ENCODE measurements at places on chromosomes 4 and X.

- H3K36me3 ChIP-seq: no peaks in the 10 kb centered on the region
- no peaks in the 10 kb centered on the region for H3K4me1 ChIP-seq
- H3K27me3 ChIP-seq: no peaks in the 10 kb centered on the region
- peak; percentile 65 for DNase-seq
These were observed at the start of gene TMSB15A for GRCh38 chrX:102515975-102516941. TSS of gene TMSB15A (minus strand) at chrX:102516739.

DNA sequence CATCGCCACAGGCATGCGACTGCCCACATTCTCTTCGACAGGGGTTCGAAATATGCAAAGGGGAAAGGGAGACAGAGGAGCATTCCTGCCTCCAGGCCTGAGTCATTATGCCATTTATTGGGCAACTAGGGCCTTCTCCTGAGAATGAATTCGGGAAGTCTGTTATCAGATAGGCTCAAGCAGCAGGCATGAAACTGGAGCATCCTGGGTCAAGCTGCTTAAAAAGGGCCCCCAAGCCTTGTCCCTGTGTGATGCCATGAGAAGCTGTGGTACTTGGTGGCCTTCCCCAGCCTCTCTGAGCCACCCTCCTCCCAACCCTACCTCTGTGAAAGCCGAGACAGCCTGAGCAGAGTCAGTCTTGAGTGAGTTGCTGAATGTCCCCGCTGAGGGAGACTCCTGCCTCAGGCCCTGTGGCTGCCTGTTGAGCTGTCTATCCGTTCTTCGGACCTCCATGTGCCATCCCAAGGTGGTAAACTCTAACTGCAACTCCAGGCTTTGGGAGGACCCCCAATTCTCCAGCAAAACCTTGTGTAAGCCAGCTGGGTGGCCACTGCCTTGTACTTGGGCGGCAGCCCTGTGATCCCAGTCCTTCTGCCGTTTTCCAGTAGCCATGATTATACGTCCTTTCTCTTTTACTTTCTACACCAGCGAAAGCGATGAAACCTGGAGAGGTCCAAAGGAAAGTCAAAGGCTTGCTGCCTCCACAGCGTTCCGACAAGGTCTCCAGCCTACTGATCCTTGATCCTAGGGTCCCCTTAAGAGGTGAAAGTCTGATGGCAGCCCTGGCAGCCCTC lies 37.7 kb downstream of the NBDY start:
- H3K36me3 ChIP-seq: no peaks in the 10 kb centered on the region
- H3K27me3 ChIP-seq: no peaks in the 10 kb centered on the region
- H3K27ac ChIP-seq: peak overlapping the region; percentile 70
- peak overlapping the region; percentile 47 for H3K4me3 ChIP-seq
- DNase-seq: no peak
- H3K4me1 ChIP-seq: peaks cover 24% of the 10 kb centered on the region

DNA sequence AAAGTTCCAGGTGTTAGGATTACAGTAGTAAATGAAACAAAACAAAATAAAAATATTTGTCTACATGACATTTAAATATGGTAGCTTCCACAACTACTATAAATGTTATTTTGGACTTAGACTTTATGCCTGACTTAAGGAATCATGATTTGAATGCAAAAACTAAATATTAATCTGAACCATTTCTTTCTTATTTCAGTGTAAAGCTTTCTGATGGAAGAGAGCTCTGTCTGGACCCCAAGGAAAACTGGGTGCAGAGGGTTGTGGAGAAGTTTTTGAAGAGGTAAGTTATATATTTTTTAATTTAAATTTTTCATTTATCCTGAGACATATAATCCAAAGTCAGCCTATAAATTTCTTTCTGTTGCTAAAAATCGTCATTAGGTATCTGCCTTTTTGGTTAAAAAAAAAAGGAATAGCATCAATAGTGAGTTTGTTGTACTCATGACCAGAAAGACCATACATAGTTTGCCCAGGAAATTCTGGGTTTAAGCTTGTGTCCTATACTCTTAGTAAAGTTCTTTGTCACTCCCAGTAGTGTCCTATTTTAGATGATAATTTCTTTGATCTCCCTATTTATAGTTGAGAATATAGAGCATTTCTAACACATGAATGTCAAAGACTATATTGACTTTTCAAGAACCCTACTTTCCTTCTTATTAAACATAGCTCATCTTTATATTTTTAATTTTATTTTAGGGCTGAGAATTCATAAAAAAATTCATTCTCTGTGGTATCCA lies 1.6 kb downstream of the CXCL8 start:
- no peak overlapping the region for H3K27ac ChIP-seq
- no peak overlapping the region for H3K4me3 ChIP-seq
- H3K36me3 ChIP-seq: no peaks in the 10 kb centered on the region
- no peaks in the 10 kb centered on the region for H3K27me3 ChIP-seq
- H3K4me1 ChIP-seq: peaks cover 17% of the 10 kb centered on the region

DNA sequence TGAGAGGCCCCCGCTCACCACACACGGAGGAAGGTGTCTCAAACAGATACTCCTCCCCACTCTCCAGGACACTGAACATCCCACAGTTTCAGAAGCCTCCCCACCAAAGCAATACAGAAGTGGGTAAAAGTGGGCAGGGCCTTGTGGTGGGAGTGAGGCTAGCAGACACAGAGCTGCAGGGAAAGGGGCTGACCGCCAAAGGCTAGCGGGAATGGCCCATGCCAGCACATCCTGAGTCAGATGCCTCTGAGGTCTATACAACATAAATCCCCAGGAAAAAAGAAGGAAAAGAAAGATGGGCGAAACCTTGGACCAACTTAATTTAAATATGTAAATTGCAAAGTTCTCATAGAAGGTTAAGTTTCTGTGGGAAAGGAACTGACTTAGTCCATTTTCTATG lies 21.9 kb upstream of the ARHGAP10 start:
- H3K4me1 ChIP-seq: no peaks in the 10 kb centered on the region
- H3K27me3 ChIP-seq: no peaks in the 10 kb centered on the region
- H3K27ac ChIP-seq: no peak overlapping the region
- no peaks in the 10 kb centered on the region for H3K36me3 ChIP-seq
- no peak for DNase-seq
- no peak overlapping the region for H3K4me3 ChIP-seq

DNA sequence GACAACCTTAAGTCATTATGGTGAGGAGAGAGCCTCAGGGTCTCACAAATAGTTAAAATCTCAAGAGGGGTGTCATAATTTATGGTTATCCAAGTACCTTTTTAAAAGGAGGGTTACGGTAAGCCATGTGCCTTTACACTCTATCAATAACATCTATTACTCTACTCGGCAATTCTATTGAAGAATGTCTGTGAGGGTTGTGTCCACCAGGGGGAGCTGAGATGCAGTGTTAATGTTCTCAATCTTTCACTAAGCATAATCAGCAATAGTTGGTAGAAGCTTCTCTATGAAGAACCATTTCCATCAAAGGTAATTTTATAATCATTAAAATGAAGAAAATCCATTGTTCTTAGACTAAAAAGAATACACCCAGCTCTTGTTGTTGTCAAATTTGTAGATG lies 457.4 kb downstream of the CENPC start:
- H3K36me3 ChIP-seq: no peaks in the 10 kb centered on the region
- H3K4me1 ChIP-seq: no peaks in the 10 kb centered on the region
- no peak overlapping the region for H3K27ac ChIP-seq
- no peaks in the 10 kb centered on the region for H3K27me3 ChIP-seq
- no peak overlapping the region for H3K4me3 ChIP-seq

DNA sequence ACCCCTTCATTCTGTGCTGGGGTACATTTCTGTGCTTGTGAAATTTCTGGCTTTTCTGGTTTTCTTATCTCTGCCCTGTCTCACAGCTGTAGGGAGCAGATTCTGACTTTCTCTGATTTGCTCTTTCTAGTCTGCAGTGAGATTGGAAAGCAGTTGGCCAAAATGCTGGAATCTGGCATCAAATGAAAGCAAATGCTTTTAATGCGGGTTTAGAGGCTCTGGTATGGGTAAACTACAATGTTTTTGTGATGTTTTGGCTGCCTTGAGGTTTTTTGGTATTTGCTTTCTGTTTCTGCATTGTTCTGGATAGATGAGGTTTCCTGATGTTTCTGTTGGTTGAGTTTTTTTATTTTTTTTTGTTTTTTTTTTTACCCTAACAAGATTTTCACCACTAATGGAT lies 23.8 kb downstream of the SMIM20 start:
- no peaks in the 10 kb centered on the region for H3K36me3 ChIP-seq
- H3K27me3 ChIP-seq: no peaks in the 10 kb centered on the region
- no peak overlapping the region for H3K27ac ChIP-seq
- peaks cover 5% of the 10 kb centered on the region for H3K4me1 ChIP-seq

GRCh38 chr4:149965206-149965605 lies 113.0 kb upstream of the DCLK2 start:
- H3K36me3 ChIP-seq: no peaks in the 10 kb centered on the region
- no peaks in the 10 kb centered on the region for H3K4me1 ChIP-seq
- H3K27ac ChIP-seq: no peak overlapping the region
- H3K4me3 ChIP-seq: no peak overlapping the region
- DNase-seq: no peak

Measured in upper lobe of left lung (tissue), 6 donors.